ENCODE measurements at places on chromosomes 6 and 20.
A peak's percentile ranks its signal among the peaks of the same experiment; 100 is the strongest.

GRCh38 chr20:62557462-62557861 lies 81.7 kb upstream of the GATA5 start:
- no peak for DNase-seq

DNA sequence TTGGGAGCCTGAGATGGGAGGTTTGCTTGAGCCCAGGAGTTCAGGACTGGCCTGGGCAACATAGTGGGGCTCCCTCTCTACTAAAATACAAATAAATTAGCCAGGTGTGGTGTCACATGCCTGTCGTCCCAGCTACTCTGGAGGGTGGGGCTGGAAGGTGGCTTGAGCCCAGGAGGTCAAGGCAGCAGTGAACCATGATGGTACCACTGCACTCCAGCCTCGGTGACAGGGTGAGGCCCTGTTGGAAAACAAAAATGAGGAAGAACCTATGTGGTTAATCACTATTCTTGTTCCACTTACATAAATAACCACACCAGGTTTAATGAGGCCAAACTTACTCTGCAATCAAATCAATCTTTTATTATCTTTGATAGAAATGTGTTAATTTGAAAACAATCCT lies 5.4 kb downstream of the PPDPF start:
- no peak for DNase-seq

DNA sequence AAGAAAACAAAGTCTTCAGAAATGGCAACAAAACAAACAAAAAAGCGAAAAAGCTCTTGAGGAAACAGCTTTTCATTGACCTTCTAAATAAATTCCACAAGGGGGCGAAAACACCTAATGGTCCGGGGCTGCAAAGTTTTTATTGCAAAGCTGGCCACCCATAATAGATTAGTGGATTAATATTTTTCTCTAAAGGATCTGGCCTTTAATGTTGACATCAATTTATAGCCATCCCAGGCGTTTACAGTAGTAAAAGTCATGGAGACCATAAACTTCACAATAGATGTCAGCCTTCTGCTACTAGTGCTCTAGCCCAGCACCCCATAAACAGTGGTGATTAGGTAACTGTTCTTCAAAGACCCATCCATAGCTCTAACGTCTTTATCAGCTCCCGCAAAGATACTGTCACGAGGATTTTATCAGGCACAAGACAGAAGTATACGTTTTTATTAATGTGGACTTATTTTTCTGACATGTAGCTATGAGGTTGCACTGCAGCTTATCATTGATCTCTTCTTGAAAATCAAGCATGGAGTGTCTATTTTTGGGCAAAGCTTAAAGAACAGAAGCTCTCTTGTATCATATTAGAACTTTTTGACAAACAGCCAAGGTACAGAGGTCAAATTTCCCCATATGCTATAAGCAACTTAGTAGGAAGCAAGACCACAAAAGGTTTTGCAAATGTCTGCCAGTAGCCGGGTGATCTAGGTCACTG lies 4.7 kb downstream of the CITED2 start:
- DNase-seq, result peak; percentile 14

GRCh38 chr6:148358196-148358785 lies 15.7 kb downstream of the SASH1 start:
- no peak for DNase-seq

DNA sequence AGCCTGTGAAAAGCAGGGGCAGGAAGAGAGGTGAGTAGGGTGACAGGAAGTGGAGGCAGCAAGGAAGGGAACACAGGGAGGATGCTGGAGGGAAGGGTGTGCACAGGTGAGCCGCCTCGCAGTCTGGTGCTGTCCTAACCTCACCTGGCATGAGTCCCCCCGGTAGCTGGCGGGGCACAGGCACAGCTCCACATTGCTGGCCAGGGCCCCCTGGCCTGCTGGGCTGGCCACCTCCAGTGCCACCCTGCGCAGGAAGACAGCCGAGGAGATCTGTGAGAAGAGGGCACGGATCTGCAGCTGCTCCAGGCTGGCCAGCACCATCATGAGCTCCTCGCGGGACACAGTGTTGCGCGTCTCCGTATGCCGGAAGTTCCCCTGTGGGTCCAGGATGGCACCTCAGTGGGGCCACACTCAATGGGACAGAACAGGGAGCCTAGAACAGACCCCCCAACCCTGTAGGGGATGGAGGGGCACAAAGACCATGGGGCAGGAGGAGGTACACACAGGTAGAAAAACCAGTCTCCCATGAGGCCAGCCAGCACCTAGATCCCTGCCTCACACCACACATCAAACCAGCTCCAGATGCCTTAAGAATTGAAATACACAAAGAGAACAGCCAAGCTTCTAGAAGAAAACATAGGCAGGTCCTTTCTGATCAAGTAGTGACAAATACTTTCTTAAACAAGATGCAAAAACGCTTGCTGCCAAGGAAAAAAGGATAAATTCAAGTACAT lies 22.5 kb downstream of the ADRM1 start:
- no peak for DNase-seq

DNA sequence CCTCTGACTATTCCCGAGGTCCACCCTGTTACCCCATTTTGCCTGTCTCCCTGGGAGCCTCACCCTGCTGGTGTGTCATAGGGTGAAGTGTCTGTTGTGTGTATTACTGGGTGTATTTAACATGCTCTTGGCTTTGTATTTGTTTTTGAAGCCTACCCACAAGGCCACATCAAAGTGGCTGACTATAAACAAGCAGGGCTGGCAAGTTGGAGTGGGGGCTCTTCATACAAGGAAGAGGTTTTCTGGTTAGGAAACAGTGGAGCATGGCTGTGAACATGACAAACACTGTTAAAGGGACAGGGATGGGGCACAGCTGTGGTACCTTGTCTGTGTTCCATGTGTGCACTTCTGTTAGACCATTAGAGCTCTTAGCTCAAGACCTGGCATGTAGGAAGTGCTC lies 26.3 kb downstream of the HECA start:
- DNase-seq, result peak; percentile 57

- DNase-seq, result no peak
Measured at GRCh38 chr6:17935188-17936149, 52.0 kb downstream of the KIF13A start.

- no peak for DNase-seq
Measured at GRCh38 chr6:10526156-10526555, 5.0 kb downstream of the GCNT2 start.

- DNase-seq, result no peak
Measured at GRCh38 chr20:62165762-62166399, 16.9 kb upstream of the MTG2 start.

- DNase-seq, result peak; percentile 69
Measured at GRCh38 chr20:49484180-49485140, 2.0 kb upstream of the KCNB1 start.

DNA sequence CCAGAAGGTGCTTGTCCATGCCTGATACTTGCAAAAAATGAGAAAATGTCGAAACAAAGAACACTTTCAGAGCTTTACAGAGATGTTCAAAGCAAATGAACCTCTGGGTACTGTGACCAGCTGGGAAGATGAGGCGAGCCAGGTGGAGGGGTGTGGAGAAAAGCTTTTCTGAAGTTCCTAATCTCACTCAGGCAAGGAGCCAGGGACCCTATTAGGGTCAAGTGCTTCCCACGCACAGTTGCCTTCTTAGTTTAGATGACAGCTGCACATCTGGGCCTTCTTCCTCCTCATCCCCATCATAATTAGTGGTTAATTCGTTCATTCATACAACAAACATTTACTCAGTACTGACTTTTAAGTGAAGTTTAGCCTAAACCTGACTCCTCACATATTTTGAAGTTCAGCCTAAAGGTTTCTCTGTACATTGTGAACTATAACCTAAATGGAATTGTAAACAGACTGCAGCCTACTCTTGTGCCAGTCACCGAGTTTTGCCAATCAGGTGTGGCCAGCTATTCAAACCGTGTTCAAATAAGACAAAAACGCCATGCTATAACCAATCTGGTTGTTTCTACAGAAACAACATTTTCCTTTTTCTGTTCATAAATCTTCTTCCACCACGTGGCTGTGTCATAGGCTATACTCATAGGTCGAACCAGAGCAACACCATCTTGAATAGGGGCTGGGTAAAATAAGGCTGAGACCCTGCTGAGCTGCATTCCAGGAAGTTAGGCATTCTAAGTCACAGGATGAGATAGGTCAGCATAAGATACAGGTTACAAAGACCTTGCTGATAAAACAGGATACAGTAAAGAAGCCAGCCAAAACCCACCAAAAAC lies 19.3 kb upstream of the AHCY start:
- DNase-seq, result no peak

- no peak for DNase-seq
Measured at GRCh38 chr6:46323966-46324622, 153.3 kb upstream of the ENPP5 start.

- no peak for DNase-seq
Measured at GRCh38 chr6:85126485-85127167, 323.3 kb upstream of the NT5E start.

DNA sequence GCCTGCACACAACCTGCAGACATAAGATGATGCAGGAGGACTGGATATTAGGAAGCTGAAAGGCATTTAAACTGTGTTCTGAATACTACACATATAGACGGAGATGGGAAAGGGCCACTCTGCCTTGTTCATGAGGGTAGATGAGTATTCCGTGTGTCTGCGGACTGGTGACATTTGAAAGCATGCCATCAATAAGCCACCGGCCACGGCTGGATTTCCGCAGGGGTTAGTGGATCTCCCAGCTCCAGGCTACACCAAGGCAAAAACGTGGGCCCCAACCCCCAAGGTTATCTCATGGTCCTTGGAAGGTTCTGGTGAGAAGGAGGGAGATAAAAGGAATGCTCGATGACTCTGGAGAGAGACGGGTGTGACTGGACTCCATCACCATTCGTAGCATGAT lies 78.6 kb upstream of the THBS2 start:
- no peak for DNase-seq

DNA sequence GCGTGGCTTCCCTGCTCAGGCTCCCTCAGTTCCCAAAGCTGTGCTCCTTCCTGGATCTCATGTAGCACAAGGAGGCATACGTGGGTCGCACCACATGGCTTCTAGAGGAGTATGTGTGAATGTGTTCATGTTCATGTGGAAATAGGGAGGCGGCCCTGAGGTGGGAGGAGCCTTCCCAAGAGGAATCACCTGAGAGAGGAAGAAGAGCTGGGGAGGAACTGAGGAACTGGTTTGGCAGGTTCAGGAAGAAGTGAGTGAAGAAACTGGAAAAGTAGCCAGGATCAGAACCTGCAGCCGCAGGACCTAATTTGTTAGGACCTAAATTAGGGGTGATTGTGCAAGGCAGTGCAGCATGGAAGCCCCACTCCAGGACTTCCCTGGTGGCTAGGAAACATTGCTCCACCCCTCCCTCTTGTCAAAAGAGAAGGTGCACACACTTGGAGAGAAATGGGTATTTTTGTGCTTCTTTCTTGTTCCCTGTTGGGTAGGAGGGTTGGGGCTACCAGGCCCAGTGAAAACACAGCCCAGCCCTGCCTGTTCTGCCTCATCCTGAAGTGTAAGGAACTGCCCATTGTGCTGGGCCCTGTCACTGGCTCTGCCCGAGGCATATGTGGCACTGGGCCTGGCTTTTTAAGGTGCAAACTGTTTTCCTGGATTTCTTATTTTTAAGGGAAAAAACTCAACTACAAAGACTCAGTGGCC lies 20.7 kb downstream of the SYNJ2 start:
- no peak for DNase-seq

- DNase-seq, result peak; percentile 88
Measured at GRCh38 chr20:51531141-51531710, 11.3 kb downstream of the NFATC2 start.

Measured in stimulated activated CD4-positive, alpha-beta T cell treated with anti-CD3 and anti-CD28 coated beads, Interleukin-4, amount 100 ng/mL, for 24 hours (primary cell).